ENCODE measurements at places on chromosomes 6 and 20.

GRCh38 chr6:35735452-35735851 is 1.4 kb upstream of the ARMC12 start:
- DNase-seq: no peak

DNA sequence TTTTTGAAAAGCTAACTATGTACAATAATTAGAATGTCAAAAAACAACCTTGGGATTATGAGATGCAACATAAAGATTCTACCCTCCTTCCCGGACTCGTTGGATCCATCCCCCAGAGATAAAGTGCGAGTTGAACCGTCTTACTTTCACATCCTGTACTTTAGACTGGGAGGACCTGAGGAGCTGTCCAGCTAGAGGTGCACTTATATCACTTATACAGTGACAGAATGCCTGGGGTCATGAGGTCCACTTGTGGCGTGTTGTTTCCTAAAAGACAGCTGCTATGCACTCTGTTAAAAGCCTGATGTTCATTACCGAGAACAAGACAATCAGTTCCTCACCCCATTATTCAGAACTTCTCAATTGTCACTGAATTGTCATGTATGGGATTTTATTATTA is 2.1 kb downstream of the CDS2 start:
- no peak for DNase-seq

DNA sequence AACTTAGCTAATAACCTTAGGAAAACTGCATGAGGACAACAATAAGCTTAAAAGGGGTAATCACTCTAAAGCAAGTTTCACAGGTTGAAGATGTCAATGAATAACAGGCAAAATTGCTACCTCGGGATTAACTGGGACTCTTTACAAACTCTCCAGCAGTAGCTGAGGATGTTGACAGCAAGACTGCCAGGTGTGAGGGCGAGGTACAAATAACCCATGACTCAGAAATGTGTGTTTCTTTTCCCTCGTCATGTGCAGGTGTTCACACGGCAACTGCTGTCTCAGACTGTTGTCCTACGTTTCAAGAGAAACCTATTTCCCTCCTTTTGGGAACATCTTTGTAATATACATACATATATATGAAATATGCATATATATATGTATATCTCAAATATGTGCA is 15.9 kb downstream of the BCAS1 start:
- no peak for DNase-seq

DNA sequence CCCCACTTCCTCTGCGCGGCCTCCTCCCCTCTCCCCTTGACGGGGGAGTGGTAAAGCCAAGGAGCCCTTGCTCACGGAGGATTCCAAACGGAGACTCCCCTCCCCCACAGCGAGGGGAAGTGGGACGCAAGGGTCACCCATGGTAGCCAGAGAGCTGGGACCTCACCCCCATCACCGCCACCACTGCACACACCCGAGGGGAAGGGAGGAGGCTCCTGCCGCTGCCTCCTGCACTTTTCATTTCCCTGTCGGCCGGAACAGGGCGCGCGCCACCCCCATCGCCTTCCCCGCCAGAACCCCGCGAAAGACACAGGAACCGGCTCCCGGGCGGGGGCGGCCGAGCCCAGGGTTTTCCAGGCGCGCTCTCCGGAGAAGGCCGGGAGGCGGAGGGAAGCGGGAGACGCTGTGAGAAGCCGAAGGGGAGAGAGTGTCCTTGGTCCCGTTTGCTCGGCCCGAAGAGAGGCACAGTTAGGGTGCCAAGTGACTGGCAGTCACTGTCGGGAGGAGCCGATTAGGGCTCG is 789 bp downstream of the CCND3 start:
- DNase-seq: peak; percentile 64
